A172 (cell line): ENCODE measurements at places on chromosomes 1 and 21. TPM values are rescaled to one million over a fixed set of nuclear protein-coding genes. Genes with fewer than 3 reads are reported as not detected.
A peak's percentile ranks its signal among the peaks of the same experiment; 100 is the strongest.

DNA sequence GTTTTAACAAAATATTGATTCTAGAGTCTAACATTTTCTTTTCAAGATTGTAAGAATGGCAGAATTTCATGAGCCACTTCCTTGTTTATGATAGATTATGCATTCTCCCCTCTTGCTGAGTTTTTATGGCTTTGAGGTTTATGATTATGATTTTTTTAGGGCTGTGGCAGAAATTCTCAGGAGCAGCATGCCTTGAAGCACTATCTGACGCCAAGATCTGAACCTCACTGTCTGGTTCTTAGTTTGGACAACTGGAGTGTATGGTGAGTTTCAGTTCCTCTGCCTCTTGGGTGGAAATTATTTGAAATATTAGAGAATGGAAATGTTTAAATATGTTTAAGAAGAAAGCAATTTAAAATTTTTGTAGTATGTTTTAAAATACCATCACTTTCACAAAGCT, 10.2 kb downstream of the USP16 start:
- DNase-seq = no peak

DNA sequence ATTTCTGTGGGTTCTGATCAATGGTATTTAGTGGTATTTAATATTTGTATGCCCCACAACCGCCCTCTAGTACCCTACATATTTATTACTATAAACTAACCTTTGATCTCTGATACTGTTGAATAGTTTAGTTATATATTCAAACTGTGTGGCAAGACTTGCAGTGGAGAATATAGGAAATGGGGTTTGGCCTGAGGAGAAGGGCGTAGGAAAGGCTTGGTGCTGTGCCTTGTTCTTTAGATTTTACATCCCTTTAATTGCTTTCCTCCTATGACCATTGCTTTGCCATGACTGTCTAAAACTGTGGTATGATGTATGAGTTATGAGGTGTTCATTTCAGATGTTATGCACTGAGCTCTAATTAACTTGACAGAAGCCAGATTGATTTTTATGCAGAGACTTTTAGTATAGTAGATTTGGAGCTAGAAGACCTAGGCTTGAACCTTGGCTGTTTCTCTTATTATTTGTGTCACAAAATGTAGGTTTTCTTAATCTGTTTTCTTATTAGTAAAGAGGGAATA, 18.6 kb downstream of the DISP1 start:
- DNase-seq = no peak

DNA sequence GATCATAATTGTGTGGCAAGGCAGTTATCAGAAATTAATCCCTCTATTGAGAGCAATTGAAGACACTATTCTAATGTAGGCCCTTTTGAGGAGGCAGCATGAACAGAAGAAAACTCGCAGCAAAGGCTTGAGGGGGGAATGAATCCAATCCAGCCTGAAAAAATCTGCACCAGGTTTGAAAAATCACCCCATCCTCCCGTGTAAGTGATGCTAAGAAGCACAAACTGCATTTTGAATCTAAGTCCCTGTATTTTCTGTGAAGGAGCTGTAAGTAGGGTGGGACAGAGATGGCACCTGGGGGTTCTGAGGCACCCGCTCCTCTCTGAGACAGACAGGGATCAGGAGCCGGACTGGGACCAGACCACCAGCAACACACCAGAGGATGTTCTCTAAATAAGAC, at the start of gene CRB1:
Gene CRB1, plus strand, starts transcription at position 241 of the 400 bp plus-strand sequence. CDS start 161 bp downstream, outside the sequence.
- no peak for DNase-seq

The GSTM3 gene
- total RNA-seq = 40.8 and 49.2 TPM in 2 replicates

The EXO1 gene
- 56.1 and 71.4 TPM in 2 replicates for total RNA-seq

DNA sequence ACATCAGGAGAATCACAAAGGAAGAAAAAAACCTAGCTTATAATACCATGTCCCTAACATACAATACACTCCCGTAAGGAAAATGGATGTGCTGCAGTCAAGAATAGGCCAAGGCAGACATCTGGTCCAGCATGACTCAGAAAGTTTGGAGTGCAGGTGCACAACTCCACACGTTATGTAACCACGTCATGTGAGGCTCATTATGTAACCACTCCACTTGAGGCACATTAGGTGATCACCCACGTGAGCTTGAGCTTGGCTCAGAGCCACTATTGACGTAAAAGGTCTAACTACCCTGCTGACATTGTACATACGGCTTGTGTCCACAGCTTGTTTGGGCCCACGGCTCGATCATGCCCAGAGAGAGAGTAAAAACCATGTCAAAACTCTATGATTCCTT, 99.8 kb upstream of the C1orf21 start:
- no peak for DNase-seq

The RXFP4 gene
- total RNA-seq = not detected in 2 replicates

- DNase-seq = no peak
These were observed 189.4 kb downstream of the NCAM2 start for GRCh38 chr21:21187579-21187978.

The GCSAML gene
- 0.10 TPM in 1 of 2 replicates, not detected in the other for total RNA-seq

- no peak for DNase-seq
These were observed 159.4 kb upstream of the ATP1B1 start for GRCh38 chr1:168947041-168947440.

The DNAJC28 gene
- total RNA-seq = 1.4 and 1.6 TPM in 2 replicates

- DNase-seq = no peak
These were observed 8.7 kb downstream of the SMG7 start for GRCh38 chr1:183480971-183481441.

The FCRL5 gene
- not detected in 2 replicates for total RNA-seq

DNA sequence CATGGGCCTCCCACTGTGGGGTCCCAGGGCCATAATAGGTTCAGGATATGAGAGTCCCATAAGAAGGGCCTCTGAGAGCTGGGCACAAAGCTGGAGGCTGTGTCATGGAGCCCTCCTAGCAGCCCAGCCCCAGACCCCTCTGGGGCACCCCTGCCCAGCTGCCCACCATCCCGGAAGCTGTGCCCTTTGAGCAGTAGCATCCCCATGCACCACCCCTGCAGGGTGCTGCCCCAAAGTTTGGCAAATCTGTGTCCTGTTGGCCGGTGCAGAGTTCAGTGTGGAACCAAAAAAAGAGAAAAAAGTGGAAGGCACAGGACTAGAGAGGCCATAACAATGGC, 17.6 kb downstream of the TNNT2 start:
- no peak for DNase-seq

The AKR7A3 gene
- 0.12 TPM in 1 of 2 replicates, not detected in the other for total RNA-seq

GRCh38 chr1:160781186-160781766, 14.7 kb upstream of the LY9 start:
- DNase-seq = no peak

GRCh38 chr1:66644331-66644730, 107.9 kb upstream of the DYNLT5 start:
- DNase-seq = no peak

The TMPRSS3 gene
- 0.12 TPM in 1 of 2 replicates, not detected in the other for total RNA-seq

The NCAM2 gene
- 1.4 and 4.8 TPM in 2 replicates for total RNA-seq

DNA sequence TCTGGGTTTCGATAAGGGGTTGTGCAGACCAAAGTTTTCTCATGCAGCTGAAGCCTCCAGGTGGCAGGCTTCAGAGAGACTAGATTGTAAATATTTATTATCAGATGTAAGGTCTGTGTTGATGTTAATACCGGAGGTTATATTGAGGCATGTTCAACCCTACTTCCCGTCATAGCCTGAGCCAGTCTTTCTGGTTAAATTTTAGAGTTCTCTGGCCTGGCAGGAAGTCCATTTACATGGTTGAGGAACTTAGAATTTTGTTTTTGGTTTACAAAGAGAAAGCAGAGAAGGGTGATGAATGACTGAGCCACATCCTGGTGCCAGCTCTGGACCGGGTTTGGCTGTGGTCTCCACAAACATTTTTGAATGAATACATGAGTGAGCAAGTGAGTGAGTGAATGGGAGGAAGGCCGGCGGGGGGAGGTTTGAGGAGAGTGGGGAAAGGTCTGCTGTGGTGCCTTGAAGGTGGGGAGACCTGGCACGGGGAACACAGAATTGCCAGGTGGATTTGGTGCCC, 218.5 kb downstream of the DISC1 start:
- no peak for DNase-seq

- peak; percentile 20 for DNase-seq
These were observed 72.8 kb downstream of the S1PR1 start for GRCh38 chr1:101309334-101310311.

The MRAP gene
- total RNA-seq = not detected in 2 replicates

DNA sequence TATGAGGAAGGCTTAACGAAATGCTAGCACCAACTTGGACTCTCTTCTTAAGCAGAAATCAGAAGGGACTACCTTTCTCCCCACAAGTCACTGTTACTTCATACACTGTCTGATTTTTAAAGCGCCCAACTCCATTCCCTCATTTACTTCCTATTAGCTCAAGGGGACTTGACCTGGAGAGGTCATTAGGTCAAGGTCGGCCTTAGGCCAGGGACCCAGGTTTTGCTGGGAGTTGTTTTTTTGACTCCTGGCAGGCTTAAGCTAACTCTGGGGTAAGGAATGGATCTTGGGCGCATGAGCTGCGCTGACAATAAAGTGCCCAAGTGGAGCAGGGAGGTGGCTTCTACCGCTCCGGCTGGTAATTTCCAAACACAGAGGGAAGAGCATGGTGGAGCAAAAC, 16.8 kb downstream of the ADAR start:
- DNase-seq = no peak

The SSU72 gene
- 49.7 and 56.2 TPM in 2 replicates for total RNA-seq

The ZSWIM5 gene
- 0.14 and 0.16 TPM in 2 replicates for total RNA-seq

DNA sequence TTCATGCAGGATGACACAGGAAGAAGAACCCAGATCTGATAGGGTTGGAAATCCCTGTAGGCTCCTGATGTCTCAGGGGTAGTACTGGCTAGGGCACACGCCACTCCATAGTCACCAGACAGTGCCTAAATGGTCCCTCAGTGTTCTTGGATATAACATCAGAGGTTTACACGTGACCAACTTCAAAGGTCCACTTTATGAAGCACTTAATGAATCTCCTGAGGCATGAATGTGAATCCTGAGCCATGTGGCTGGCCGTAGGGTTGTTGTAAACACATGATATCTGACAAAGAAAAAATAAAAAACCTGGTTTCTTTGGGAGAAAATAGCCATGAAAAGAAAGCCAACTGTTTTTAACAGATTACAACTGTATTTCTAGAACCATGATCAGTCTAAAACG, 27.5 kb downstream of the SLC6A17 start:
- no peak for DNase-seq

GRCh38 chr1:155313261-155313660, 4.6 kb downstream of the FDPS start:
- no peak for DNase-seq

The A3GALT2 gene
- not detected in 2 replicates for total RNA-seq

DNA sequence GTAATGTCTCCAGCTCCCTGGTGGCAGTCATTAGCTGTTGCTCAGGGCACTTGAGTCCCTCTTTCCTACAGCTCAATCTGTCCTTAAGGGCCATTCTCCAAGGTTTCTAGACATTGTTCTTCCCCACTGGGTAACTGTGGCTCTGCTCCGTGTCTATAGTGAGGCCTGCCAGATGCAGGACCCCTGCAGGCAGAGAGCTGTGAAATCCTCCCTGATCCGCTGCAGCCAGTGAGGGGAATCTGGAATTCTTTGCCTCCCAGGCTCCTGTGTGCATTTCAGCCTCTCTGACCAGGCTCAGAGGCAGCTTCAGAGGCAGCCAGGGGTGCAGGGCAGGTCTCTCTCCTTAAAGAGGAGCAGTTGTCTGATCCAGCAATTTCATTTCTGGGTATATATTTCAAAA, 14.4 kb upstream of the IGSF21 start:
- DNase-seq = no peak

The CD5L gene
- not detected in 2 replicates for total RNA-seq

- DNase-seq = no peak
These were observed 40.8 kb upstream of the CD2 start for GRCh38 chr1:116713474-116713873.

- no peak for DNase-seq
These were observed 25.2 kb upstream of the FOXE3 start for GRCh38 chr1:47390843-47391242.

GRCh38 chr1:12717301-12717838, 1.5 kb downstream of the AADACL3 start:
- no peak for DNase-seq

- peak; percentile 16 for DNase-seq
These were observed 390.6 kb downstream of the PTPRC start for GRCh38 chr1:199029401-199029800.

GRCh38 chr1:116497656-116498055, 73.2 kb downstream of the CD58 start:
- no peak for DNase-seq

The BRDT gene
- not detected in 2 replicates for total RNA-seq

GRCh38 chr1:214666674-214667073, 63.7 kb downstream of the CENPF start:
- DNase-seq = no peak

GRCh38 chr1:98386675-98387440, 274.7 kb upstream of the SNX7 start:
- DNase-seq = no peak

DNA sequence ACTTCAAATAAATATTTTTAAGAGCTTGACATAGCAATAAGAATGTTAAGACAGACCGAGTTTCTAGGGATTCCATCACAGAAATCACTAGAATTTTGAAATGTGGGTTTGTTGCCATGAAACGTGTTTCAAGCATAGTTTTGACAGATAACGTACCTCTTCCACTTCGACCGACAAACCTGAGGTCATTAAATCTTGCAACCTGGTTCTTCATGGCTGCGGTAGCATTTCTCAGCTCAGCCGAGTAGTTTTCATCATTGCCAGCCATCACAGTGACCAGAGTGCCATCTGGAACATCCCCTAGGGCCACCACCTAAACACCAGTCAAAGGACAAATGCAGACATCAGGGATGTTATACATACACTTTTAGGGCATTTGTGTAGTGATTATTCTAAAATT, 168.7 kb downstream of the RUNX1 start:
- DNase-seq = peak; percentile 41

- DNase-seq = no peak
These were observed 2.4 kb downstream of the TMCC2 start for GRCh38 chr1:205229916-205230700.

- no peak for DNase-seq
These were observed 589.1 kb upstream of the ADAMTS5 start for GRCh38 chr21:27555996-27556395.

GRCh38 chr21:44295163-44295573, 4.7 kb upstream of the PFKL start:
- DNase-seq = no peak

DNA sequence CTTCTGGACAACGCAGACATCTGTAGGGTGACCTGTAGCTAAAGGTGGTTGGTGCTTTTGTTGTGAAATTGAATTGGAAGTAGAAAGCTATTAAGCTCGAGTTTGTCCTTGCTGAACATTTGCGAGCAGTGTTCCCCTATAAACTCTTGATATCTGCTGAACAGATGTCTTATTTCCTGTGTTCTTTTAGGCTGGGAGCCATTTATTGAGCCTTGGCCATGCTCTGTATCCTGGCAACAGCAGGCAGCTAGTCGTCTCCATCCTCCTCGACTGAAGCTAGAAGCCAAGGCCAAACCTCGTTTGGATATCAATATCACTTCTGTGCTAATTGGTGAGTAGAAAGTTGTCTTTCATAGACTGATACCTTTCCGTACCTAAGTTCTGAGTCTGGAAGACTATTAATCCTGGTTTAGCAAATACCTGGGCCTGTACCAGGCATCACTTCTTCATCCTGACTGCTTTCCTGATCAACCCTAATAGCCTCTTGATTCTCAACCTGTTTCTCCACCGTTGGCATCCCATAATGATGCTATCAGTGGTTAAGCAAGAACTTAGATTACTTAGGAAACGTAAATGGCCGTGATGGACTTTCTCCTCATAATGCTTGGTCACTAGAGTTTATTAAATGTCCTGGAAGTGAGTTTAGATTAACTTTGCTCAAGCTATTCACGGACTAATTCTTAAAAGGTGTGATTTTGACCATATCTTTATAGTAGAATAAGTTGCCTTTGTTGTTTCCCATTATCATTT, 103.4 kb downstream of the VPS13D start:
- no peak for DNase-seq
